CD4-positive, alpha-beta T cell (primary cell): ENCODE measurements at places on chromosomes 12 and 14.

DNA sequence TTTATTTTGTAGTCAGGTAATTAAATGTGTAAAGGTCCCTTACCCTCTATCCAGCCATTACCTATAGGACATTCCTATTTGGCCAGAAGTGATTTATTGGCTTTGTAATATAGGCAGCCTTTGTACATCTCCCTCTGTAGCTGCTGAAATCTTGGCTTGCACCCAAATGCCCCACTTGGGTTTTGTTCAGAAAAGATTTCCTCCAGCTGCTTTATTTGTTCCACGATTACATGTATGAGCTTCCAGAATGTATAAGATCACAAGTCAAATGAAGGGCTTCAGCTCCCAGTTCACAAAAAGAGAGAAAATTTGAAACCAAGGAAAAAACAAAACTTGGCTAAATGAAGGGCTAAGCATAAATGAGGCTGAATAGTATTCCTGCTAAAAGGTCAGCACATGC, 103.4 kb downstream of the EFCAB11 start:
- DNase-seq, result no peak
- H3K4me1 ChIP-seq, result no peaks in the 10 kb centered on the region
- H3K4me3 ChIP-seq, result no peak overlapping the region

- H3K27me3 ChIP-seq, result no peaks in the 10 kb centered on the region
- no peaks in the 10 kb centered on the region for H3K4me1 ChIP-seq
- no peaks in the 10 kb centered on the region for H3K36me3 ChIP-seq
- H3K4me3 ChIP-seq, result no peak overlapping the region
- H3K27ac ChIP-seq, result no peak overlapping the region
These were observed 188.2 kb upstream of the DIO3 start for GRCh38 chr14:101372894-101373620.

DNA sequence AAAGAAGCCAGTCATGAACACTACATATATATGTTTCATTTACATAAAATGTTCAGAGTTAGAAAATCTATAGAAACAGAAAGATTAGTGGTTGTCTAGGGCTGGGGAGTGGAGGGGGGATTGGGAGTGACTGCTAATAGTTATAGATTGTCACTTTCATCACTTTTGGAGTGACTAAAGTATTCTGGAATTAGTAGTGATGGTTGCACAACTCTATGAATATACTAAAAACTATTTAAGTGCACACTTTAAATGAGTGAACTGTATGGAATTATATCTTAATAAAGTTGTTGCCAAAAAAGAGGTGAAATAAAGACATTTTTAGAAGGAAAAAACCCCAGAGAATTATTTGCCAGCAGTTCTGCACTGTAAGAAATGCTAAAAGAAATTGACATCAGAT, 9.5 kb downstream of the CATSPERB start:
- no peaks in the 10 kb centered on the region for H3K4me1 ChIP-seq
- no peak overlapping the region for H3K4me3 ChIP-seq
- H3K27ac ChIP-seq, result no peak overlapping the region
- no peaks in the 10 kb centered on the region for H3K36me3 ChIP-seq
- DNase-seq, result no peak
- no peaks in the 10 kb centered on the region for H3K27me3 ChIP-seq

DNA sequence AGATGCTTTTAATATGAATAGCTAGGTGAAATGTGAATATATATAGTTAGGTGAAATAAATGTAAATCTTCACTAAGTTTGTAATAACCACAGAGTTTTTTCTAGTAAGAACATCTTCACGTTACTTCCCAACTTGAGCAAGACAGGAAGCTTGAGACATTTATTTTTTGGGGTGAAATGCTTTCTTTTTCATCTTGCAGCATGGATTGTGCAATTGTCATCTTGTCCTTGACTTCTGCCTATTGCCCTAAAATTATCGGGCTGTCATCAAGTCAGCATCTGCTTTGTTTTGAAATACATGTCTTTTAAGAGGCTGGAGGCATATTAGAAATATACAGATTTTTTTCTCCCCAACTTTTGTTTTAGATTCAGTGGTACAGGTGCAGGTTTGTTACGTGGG, 433.9 kb downstream of the PCNX1 start:
- no peaks in the 10 kb centered on the region for H3K27me3 ChIP-seq
- no peaks in the 10 kb centered on the region for H3K36me3 ChIP-seq
- no peaks in the 10 kb centered on the region for H3K4me1 ChIP-seq
- H3K27ac ChIP-seq, result no peak overlapping the region
- H3K4me3 ChIP-seq, result no peak overlapping the region
